Eye (tissue), 1 donor: ENCODE measurements at places on chromosomes 11 and 22.

- no peak for DNase-seq
These were observed 2.4 kb downstream of the JAML start for GRCh38 chr11:118222437-118222836.

- DNase-seq, result no peak
These were observed 2.3 kb downstream of the CARD18 start for GRCh38 chr11:105137286-105137685.

GRCh38 chr11:67436459-67437081, 912 bp downstream of the PTPRCAP start:
- no peak for DNase-seq

DNA sequence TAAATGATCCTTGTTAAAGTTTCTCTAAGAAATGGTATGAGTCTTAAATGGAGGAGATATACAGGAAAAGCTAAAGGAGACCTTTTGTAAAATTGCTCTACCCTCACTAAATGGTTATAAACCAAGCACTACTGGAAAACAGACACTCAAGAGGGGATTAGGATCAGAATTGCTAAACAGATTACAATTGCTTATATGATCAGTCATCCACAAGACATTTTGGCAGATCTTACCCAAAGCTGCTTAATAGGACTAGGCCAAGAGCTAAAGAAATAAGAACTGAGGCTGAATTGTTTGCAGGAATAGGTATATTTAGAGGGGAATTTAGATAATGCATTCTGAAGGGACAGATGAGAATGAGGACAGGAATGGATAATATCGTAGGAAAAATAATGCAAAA, 9.5 kb downstream of the HARBI1 start:
- DNase-seq, result no peak

DNA sequence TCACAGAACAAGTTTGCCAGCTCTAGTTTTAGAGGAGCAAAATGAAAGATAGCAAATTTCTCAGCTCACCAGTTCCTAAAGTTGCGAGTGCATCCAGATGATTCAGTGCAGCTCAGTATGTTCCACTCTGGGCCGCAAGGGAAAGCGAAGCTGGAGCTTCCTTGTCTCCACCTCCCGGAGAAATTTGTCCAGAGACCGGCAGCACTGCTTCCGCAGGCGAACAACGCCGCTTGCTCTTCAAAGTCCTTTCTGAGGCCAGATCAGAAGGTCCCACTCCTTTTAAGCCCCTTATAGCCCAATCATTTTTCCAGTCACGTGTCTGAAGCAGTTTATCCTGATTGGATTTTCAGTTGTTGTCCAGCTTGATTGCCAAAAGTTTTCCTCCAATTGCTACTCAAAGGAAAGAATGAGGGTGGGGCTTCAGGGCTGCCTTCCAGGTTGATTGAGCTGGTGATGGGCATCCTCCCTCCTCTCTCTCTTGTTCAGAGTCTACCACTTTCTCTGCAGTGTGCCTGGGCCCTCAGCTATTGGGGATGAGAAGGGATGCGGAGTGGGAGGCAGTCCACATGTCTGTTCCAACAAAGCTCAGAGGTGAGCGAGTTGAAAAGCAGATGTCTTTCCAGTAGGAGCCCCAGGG, at the start of gene ZNF280A:
Gene ZNF280A, minus strand, starts transcription at position 251 of the 637 bp plus-strand sequence. CDS start 4,640 bp downstream, outside the sequence.
- DNase-seq, result no peak

- DNase-seq, result no peak
These were observed 8.0 kb downstream of the CSNK2A3 start for GRCh38 chr11:11345099-11345498.

DNA sequence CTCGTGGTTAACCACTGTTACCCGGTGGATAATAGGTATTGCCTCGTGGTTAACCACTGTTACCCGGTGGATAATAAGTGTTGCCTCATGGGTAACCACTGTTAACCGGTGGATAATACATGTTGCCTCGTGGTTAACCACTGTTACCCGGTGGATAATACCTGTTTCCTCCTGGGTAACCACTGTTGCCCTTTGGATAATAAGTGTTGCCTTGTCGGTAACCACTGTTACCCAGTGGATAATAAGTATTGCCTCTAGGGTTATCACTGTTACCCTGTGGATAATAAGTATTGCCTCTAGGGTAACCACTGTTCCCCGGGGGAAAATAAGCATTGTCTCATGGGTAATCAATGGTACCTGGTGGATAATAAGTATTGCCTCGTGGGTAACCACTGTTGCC, 15.0 kb upstream of the NXPE4 start:
- DNase-seq, result no peak

- no peak for DNase-seq
These were observed 1.0 kb downstream of the REXO2 start for GRCh38 chr11:114440121-114440860.

DNA sequence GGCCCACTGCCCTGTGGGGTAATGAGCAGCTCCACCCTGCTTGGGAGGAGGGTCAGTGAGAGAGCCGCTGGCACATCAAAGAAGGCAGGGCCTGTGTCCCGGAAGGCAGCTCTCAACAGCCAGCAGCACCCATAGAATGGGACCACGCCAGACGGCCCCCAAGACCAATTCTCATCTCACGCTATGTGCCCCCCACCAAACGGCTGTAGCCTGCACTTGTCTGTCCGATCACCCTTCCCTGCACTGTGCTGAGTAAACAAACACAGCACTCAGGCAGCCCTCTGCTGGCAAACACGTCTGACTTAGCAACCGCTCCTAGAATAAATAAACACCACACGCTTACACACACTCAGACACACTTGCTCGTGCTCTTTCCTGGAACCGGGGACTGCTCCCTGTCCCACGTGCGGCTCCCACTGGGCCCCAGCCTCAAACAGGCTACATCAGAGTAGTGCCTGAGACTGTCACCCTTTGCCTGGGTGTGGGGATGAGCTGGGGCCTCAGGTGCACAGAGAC, 53.2 kb upstream of the CDON start:
- peak; percentile 79 for DNase-seq

DNA sequence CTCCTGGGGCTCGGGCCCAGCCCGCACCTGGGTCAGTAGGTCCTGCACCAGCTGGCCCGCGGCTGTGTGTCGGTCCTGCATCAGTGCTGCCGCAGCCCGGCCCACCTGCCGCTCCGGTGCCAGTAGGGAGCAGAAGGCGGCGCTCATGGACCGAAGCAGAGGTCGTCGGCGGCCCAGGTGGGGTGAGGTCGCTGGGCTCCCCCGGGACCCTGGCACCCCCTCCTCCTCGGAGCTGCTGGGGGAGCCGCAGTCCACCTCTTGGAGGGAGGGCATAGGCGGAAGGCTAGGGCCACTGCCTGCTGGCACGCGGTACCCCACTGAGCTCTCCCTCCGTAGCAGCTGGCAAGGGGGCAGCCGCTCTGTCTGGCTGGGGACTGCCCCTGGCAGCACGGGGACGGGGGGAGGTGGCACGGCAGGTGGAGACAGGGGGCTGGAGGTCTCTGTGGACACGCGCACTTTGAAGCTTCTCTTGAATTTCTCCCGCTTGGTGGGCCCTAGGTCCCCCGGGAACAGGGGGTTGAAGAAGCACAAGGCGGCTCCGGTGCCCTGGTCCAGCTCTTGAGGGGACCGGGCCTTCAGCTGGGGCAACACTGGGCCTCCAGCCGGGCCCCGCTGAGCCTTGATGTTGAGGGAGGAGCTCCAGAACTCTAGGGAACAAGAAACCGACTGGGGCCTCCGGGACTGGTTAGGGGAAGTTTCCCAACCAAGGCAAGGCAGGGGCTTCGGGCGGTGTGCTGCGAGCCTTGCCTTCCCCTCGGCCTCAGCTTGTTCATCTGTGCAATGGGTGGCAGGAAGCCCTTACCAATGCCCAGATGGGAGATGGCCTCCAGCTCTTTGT, 1.4 kb downstream of the RIN1 start:
- DNase-seq, result no peak

DNA sequence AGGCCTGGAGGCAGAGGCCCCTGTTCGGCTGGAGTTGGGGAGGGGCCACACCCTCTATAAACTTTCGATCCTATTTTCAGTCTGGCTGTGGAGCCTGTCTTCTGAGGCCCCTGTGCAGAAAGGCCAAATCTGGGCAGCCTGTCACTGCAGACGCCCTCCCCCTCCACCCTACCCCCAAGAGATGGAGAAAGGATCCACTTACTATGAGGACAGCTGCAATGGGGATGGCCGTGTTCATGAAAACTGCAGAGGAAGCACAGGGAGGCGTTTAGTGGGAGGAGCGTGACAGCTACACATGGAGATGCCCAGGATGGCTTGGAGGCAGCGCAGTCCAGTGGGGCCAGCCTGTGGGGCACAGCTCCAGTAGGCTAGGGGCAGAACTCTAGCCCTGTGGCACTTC, 43.5 kb upstream of the KCNJ11 start:
- peak; percentile 45 for DNase-seq

GRCh38 chr11:64353715-64354506, 5.1 kb upstream of the RPS6KA4 start:
- no peak for DNase-seq

GRCh38 chr11:37505406-37505805, 907.4 kb upstream of the RAG2 start:
- DNase-seq, result no peak

GRCh38 chr22:47810505-47811500, 1048.4 kb downstream of the TBC1D22A start:
- DNase-seq, result peak; percentile 71

GRCh38 chr11:13850231-13851005, 112.1 kb upstream of the SPON1 start:
- DNase-seq, result no peak

DNA sequence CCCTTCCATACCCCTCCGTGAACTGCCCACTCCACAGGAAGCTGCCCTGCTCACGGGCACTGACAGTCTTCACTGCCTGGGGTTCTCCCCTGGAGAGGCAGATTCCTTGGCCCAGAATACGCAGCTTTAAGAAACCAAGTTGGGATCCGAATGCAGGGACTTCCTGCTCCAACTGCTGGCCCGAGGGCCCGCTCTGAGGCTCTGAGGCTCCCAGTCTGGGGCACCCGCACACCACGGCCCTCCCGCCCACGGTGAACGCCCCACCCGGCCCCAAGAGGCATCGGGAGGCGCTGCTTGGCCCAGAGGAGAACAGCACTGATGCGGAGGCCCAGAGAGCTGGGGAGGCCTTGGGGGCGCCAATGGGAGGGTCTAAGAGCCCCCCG, 42.3 kb downstream of the IGF2 start:
- no peak for DNase-seq

DNA sequence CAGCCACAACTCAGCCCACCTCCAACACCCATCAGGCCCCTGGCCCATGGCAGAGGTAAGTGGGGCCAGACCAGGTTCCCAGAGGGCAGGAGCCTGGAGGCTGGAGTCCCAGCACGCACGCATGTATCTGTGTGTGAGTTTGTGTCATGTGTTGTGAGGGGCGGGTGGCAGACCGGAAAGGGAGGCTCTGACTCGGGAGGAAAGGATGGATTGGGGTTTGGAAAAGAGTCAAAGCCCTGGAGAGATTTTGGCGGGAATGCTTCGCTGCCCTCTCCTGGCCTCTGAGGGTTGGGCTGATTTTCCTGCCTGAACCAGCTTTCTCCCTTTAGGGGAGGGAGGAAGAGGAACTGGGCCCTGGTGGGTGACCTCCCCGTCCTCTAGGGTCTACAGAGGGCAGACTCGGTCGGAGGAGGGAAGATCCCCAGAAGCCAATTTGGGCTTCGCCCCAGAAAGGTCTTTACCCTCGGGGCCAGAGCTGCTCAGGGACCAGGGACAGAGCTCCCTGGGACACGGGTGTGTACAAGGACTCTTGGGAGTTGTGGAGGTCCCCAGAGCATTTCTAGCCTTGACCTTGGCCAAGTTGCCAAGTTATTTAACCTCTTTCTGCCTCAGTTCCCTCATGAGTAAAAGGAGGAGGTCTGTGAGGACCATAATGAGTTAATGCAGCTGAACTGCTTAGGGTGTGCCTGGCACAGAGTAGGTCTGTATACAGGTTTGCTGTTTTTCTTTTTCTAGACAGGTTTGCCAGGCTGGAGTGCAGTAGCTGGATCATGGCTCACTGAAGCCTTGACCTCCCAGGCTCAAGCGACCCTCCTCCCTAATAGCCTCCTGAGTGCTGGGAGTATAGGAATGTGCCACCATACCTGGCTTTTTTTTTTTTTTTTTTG, 6.9 kb downstream of the C11orf68 start:
- DNase-seq, result peak; percentile 77

- no peak for DNase-seq
These were observed 10.9 kb downstream of the RAB38 start for GRCh38 chr11:88164320-88164719.

GRCh38 chr11:10878408-10879214, 20.8 kb upstream of the ZBED5 start:
- peak; percentile 67 for DNase-seq

DNA sequence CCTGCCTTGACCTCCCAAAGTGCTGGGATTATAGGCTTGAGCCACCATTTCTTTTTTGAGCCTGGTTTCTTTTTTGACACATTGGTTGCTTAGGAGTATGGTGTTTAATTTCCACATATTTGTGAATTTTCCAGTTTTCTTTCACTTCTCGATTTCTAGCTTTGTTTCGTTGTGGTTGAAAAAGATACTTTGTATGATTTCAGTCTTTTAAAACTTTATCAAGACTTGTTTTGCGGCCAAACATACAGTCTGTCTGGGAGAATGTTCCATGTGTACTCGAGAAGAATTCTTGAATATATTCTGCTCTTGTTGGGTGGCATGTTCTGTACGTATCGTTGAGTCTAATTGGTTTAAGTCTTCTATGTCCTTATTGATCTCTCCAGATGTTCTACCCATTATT, 20.8 kb downstream of the SHANK3 start:
- no peak for DNase-seq

- DNase-seq, result peak; percentile 57
These were observed 92.8 kb upstream of the FIBIN start for GRCh38 chr11:26901162-26901561.

- DNase-seq, result no peak
These were observed 14.0 kb upstream of the NRIP3 start for GRCh38 chr11:9017773-9018172.

GRCh38 chr11:86663761-86664160, 8.7 kb downstream of the ME3 start:
- DNase-seq, result no peak

GRCh38 chr22:29964776-29965175, 81.8 kb downstream of the MTMR3 start:
- no peak for DNase-seq
